ENCODE measurements at places on chromosomes 3 and 15. TPM values are rescaled to one million over a fixed set of nuclear protein-coding genes. Genes with fewer than 3 reads are reported as not detected.

CD86 gene
- 4.4 TPM for total RNA-seq

MINDY4B gene
- total RNA-seq, result not detected

TUSC7 gene
- not detected for total RNA-seq

MYZAP gene
- total RNA-seq, result 930 TPM

HCN4 gene
- 21.1 TPM for total RNA-seq

LRRC28 gene
- 24.4 TPM for total RNA-seq

DNA sequence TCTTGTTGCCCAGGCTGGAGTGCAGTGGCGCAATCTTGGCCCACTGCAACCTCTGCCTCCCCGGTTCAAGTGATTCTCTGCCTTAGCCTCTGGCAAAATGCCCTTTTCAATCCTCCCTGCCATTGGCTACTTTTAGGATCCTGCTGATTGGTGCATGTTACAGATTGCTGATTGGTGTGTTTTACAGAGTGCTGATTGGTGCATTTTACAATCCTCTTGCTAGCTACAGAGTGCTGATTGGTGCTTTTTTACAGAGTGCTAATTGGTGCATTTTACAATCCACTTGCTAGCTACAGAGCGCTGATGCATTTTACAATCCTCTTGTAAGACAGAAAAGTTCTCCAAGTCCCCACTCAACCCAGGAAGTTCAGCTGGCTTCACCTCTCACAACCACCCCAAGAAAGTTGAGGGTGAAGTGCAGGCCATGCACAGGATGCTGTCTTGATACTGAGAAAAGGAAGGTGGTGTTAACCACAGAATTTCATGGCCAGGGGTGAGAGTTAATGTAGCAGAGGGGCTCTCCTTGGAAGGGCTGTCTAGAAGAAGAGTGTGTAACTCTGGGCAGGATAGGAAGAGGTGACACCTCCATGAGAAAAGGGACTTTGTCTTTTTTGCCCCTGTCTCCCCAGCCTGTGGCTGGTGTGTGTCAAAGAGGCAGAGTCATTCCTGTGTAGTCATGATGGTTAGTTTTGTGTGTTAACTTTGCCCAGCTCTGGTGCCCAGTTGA, 145.9 kb downstream of the APBA2 start:
- DNase-seq, result no peak

DNA sequence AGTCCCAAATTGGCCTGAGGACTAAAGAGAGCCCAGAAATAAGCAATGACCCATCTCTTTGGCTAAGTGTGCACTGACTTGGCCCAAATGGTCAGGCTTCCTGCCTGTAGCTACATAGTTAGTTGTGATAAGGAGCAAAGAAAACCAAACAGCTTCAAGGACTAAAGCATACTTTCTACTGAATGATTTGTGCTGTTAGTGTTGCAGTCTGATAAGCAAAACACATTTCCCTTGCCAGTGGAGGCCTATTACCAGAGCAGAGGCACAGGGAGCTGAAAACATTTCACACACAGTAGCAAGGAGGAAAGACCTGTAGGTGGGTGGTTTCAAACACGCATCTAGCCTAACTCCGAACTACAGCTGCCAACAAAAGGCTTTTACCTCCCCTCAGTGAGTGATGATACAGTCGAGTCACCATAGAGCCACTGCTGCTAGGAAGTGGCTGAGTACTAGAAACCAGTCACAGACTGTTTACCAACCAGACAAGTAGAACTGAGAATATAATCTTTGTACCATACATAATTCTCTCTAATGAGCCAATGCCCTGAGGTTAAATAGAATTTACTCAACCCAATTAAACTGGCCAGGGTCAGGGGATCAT, 222.3 kb upstream of the THBS1 start:
- DNase-seq, result peak; percentile 37

- DNase-seq, result no peak
These were observed 57.5 kb downstream of the SCN11A start for GRCh38 chr3:38994251-38994650.

DNA sequence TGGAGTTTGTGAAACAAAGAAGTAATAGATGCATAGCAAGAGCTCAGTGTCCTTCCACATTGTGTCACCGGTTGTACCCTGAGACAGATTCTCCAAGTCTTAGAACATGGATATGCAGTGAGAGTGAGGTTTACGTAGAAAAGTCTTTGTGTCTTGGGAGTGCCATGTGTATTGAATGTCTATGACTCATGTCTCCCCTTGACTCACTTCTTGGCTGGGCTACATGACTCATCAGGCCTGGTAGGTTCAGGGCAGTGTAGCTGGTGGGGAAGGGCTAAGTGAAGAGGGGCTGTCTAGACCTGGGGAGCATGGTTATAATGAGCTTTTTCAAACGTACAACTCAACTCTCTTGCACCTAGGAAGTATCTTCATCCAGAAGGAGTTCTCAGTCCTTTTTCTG, 167.4 kb downstream of the GAP43 start:
- DNase-seq, result no peak

- no peak for DNase-seq
These were observed 358.0 kb upstream of the CADM2 start for GRCh38 chr3:84600703-84601225.

GRCh38 chr3:109596991-109597390, 259.6 kb upstream of the DPPA4 start:
- DNase-seq, result no peak

DNA sequence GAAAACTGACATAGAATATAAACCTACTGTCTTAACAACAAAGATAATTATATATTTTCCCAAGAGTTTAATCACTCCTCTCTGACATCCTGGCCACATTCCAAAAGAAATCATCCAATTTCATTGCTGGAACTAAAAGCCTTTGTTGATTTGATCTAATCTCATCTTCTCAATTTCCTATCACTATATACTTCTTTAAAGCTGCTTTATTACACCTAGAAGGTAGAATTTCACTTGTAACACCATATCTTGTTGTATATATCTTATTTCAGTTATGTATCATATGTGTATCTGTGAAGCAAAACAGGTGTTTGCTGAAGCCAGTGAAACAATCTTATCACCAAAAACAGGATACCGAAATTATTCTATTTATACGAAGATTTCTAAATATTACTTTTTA, 740.2 kb downstream of the ROBO1 start:
- no peak for DNase-seq

DNA sequence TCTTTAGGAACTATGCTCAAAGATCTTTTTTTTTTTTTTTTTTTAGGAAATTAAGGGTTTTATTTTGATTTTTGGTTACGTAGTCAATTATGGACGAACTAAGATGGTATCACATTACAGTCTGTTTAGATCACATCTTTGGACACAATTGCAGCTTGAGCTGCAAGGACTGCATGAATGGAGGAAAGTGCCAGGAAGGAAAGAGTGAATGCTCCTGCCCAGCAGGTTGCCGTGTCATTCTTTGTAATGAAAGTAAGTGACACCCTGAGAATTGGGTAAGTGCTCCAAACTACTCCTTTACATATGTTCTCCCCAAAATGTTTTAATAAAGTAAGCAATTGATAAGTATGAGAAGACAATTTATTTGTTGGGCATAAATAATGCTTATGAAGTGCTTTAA, 716.5 kb upstream of the GOLIM4 start:
- no peak for DNase-seq

DNA sequence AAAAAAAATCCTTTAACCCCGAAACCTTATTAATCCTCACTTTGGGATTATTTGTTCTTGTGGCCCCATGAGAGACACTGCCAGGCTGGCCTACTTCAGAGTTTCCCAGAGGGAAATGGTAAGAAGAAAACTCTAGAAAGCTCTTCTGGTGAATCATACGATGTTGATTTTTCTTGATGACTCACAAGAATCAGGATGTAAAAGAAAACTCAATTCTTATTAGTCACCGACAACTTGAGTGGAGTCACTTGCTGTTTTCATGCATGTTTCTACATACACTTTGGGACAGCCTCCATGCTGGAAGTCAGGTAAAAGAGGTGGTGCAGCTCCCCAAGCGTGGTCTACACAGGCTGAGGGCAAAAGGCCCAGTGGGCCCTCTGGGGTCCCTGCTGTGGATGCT, 42.8 kb downstream of the MYO5C start:
- no peak for DNase-seq

DNA sequence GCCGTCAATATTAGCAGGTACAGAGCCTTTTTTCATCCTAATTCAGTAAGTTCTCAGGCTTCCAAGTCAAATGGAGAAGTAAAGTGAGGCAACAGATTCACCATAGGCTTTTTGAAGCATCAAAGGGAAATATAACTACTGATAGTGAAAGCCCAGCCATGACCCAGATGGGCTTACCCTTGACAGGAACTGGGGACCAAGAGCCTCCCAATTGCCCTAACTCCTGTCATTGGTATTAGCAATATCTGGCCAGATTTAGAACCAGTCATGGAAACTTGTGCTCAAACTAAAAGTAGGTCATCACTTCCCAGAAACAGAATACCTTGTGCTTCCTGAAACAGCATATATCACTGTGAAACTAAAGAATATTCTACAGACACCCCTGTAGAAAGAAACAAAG, 33.0 kb downstream of the NME9 start:
- DNase-seq, result no peak

DNA sequence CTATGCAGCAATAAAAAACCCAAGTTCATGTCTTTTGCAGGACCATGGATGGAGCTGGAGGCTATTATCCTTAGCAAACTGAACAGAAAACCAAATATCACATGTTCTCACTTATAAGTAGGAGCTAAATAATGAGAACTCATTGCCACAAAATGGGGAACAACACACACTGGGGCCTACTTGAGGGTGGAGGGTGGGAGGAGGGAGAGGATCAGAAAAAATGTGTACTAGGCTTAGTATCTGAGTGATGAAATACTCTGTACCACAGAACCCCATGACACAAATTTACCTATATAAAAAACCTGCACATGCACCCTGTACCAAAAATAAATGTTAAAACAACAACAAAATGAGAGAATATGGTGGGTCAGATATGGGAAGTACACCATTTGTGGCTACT, 49.6 kb upstream of the AADACL2 start:
- DNase-seq, result no peak

- DNase-seq, result no peak
These were observed 29.9 kb upstream of the PRR23C start for GRCh38 chr3:139074565-139075115.

- DNase-seq, result peak; percentile 29
These were observed 200.6 kb downstream of the MYRIP start for GRCh38 chr3:40009991-40010390.

- no peak for DNase-seq
These were observed 3.1 kb upstream of the CFAP20DC start for GRCh38 chr3:59052803-59053411.

DNA sequence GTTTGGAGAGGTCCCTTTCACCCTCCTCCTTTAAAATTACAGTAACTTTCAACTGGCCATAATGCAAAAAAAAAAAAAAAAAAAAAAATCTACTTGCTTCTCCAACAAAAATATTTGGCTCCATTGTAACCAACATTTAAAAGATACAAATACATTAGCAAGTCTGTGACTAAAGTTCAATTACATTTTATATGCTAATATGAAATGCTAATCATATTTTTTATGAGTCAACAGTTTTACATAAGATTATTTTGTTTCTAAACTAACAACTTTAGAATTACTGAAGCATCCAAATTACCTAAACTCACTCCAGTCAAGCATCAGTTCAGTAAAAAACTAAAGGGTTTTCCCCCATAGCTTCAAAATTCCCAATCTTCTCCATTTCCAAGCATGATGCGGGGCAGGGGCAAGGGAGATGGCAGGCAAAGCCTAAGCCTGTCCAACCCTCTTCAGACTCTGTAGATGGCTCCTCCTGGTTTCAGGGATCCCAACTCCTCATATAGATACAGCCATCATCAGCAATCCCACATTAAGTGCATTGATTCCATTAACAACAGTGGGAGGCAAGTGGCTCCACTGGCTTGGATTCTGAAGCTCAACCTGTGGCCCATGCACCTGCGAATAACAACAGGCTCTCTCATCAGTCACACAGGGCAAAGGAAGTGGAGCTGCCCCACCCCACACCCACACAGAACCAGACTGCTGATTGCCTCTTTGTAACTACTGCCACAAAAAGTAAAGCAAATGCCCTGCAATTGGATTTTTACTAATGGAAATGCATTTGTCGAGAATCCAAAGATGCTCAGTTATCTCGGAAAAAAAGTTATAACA, 15.0 kb downstream of the SFMBT1 start:
- DNase-seq, result no peak

DNA sequence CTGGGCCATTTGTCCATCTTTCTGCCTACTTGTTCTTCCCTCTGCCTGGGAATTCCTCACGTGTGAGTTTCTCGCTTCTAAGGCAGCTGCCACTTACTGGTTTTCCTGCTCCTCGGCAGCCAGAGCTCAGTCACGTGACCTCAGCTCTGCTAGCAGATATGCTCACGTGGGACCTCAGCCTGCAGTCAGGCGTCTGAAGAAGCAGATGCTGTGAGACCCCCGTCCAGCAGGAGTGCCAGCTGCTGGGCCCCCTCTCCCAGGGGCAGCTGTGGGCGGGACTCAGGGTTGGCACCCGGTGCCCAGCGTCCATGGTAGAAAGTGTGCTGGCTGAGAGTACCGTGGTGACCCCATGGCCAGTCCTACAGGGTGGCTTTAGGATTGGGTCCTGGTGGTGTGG, 161.3 kb upstream of the TLE3 start:
- DNase-seq, result peak; percentile 75

DNA sequence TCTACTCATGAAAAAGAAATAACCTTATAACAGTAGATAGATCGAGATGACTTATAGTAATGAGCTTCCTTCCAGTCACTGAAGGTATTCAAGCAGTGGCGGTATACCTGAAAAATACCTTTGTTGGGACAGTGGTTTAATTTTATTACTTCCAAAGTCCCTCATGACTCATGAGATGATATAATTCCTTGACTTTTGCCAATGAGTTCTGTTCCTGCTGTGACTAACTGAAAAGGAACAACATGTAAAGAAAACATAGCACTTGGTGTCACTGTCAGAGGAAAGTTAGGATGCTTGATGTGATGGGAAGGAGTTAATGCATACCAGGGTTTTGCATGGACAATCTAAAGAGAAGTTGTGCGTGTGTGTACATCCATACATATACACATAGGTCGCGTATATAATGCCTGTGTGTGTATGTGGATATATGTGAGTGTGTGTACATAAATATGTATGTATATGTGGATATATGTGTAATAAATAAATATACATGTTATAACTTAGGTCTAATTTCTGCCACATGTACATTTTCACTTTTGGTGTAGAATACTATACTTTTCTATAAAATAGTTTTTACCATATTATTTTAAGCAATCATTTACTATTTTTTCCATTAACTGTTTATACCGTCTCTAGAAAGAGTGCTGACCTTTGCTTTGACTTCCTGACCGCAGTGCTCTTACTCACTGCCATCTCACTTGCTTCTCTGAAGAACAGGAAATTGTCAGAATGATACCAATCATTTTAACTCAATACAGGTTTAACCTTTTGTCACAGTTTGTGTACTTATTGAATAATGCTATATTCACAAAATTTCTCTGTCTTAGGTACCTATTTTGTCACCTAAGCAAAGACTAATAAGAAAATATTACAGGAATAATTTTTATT, 12.6 kb upstream of the PAK2 start:
- no peak for DNase-seq

GRCh38 chr3:169147238-169148008, 516.1 kb downstream of the MECOM start:
- DNase-seq, result peak; percentile 53
